ENCODE measurements at places on chromosomes 11 and 22.

DNA sequence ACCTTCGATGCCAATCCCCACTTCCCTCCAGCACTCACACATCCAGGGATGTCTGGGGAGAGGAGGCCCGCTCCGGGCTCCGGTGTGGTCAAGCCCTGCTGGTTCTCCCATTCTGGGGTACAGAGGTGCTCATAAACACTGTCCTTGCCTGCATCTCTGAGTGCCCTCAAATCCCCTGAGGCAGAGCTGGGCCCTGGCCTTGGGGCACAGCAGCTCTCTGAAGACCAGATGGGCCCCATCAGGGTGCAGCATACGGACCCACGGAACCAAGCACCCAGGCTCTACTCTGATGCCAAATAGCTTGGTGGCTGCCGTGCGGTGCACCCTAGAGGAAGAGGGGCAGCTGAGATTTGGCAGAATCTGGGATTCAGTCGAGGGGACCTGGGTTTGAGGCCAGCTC is 35.7 kb upstream of the NNMT start:
- no peak for DNase-seq

DNA sequence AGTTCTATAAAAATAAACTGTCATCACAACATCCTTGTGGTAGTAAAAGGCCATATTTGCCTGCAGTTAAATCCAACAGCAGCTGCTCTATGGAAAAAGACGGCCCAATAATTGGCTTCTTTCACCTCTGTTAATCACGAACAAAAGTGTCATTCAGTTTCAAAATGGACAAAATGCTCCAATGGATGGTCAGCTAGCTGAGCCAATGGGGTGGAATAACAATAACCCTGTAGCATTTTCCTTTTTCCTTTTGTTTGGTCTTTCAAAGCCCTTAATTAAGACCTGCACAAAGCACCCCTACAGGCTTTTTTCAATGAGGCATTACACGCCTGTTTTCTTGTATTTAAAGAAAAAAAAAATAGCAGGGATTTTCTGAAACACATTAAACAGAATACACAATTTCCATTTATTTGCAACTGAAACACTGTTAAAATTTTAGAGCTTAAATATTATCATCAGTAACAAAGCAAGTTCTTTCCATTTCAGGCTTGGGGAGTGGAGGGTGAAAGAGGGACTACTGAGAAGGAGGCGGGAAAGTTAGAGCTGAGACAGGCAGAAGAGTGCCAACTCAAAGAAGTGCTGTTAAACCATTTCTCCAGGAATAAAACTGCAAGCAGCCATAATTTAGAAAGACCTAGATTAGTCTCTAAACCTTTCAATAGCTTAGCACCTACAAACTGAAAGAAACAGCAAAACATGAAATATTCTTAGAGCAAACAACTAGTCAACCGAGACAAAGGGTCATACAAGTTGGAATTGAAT is 28.7 kb downstream of the LGR4 start:
- DNase-seq: no peak

GRCh38 chr11:62401356-62401755 is 17.5 kb upstream of the SCGB1A1 start:
- no peak for DNase-seq

GRCh38 chr11:61787928-61788491 is 4.4 kb downstream of the TMEM258 start:
- no peak for DNase-seq

- no peak for DNase-seq
These were observed 45.1 kb upstream of the PAX6 start for GRCh38 chr11:31856248-31856647.

GRCh38 chr11:14908214-14908880 is 16.3 kb upstream of the CYP2R1 start:
- peak; percentile 42 for DNase-seq
